ENCODE measurements at places on chromosomes 3 and 15. TPM values are rescaled to one million over a fixed set of nuclear protein-coding genes. Genes with fewer than 3 reads are reported as not detected.
A peak's percentile ranks its signal among the peaks of the same experiment; 100 is the strongest.

DNA sequence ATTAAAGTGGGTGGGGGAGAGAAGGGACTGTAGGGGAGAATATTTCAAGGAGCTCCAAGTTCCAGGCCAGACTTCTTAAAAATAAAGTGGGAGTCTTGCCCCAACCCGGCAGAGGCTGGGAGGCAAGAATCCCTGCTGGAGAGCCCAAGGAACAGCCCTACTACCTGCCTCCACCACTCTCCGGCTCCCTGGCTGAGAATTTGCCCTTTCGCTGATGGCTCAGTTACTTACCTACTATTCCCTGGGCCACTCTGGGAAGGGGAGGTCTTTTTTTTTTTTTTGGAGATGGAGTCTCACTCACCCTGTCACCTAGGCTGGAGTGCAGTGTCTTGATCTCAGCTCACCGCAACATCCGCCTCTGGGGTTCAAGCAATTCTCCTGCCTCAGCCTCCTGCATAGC lies 15.5 kb downstream of the MYL3 start:
- DNase-seq, result no peak
- no peak overlapping the region for H3K4me3 ChIP-seq
- no peaks in the 10 kb centered on the region for H3K36me3 ChIP-seq
- H3K4me1 ChIP-seq, result no peaks in the 10 kb centered on the region
- H3K27me3 ChIP-seq, result no peaks in the 10 kb centered on the region
- no peak overlapping the region for H3K27ac ChIP-seq

- no peak for DNase-seq
- no peaks in the 10 kb centered on the region for H3K27me3 ChIP-seq
- no peak overlapping the region for H3K27ac ChIP-seq
Observed at GRCh38 chr3:71436337-71436736, 147.2 kb downstream of the FOXP1 start.

DNA sequence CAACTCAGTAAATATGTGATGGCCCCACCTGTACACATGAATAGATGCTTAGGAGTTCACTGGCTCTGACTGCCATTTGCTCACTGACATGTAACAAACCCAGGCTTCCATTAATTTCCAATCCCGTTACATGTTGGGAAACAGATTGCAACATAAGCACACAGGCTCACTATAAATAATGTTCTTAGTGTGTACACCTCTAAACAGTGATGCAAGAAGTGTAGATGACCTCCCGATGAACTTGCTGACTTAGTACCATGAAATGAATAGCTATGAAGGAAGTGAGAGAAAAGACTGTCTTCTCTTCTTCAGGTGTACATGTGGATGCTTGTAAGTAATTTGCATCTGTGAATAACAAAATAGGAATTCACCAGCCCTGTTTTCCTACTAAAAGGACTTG lies 21.4 kb upstream of the FSIP1 start:
- no peak overlapping the region for H3K27ac ChIP-seq
- H3K36me3 ChIP-seq, result no peaks in the 10 kb centered on the region
- DNase-seq, result no peak
- H3K4me1 ChIP-seq, result no peaks in the 10 kb centered on the region
- no peak overlapping the region for H3K4me3 ChIP-seq

P2RY14 gene
- total RNA-seq, result 0.12 TPM

GRCh38 chr3:141057946-141058800 lies 7.0 kb downstream of the SPSB4 start:
- no peaks in the 10 kb centered on the region for H3K36me3 ChIP-seq
- no peaks in the 10 kb centered on the region for H3K27me3 ChIP-seq

PRSS50 gene
- total RNA-seq, result 0.09 TPM

- no peaks in the 10 kb centered on the region for H3K4me1 ChIP-seq
- peak overlapping the region; percentile 99 for H3K27ac ChIP-seq
- DNase-seq, result no peak
- H3K36me3 ChIP-seq, result no peaks in the 10 kb centered on the region
- H3K27me3 ChIP-seq, result no peaks in the 10 kb centered on the region
- H3K4me3 ChIP-seq, result peak overlapping the region; percentile 63
Observed at GRCh38 chr15:92906020-92906419, 5.9 kb downstream of the CHD2 start.

GOLGA8O gene
- total RNA-seq, result 1.3 TPM

EXD1 gene
- not detected for total RNA-seq

GRCh38 chr15:42784705-42785104 lies 47.8 kb upstream of the CDAN1 start:
- H3K27me3 ChIP-seq, result no peaks in the 10 kb centered on the region
- H3K27ac ChIP-seq, result no peak overlapping the region
- H3K36me3 ChIP-seq, result peaks cover 6% of the 10 kb centered on the region
- DNase-seq, result no peak
- H3K4me3 ChIP-seq, result no peak overlapping the region

DNA sequence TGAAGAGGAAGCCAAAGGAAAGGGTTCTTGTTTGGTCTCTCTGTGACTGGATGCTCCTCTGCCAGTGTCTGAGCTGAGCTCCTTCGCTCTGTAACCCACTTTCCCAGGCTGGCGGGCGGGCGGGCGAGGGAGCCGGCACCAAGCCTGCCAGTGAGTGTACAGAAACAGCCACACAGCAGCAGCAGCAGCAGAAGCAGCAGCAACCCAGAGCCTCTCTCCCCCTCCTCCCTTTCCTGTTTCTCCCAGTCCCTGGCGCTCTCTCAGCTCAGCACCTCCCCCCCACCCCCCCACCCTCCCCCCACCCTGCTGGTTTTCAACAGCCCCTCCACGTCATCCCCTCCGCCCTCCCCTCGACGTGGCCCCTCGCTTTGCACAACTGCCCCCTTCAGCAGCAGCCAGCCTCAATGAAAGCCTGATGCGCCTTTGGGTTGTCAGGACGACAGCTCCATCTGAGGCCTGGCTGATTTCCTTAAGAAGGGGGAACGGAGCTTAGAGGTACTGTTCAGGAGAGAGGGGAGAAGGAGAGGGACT lies at the start of gene LSAMP:
TSS of gene LSAMP (minus strand) at position 177 of the 531 bp plus-strand sequence.
- no peak for DNase-seq
- no peaks in the 10 kb centered on the region for H3K36me3 ChIP-seq
- H3K4me3 ChIP-seq, result no peak within 1 kb of the TSS
- no peak within 1 kb of the TSS for H3K27ac ChIP-seq

- H3K4me3 ChIP-seq, result no peak overlapping the region
- no peaks in the 10 kb centered on the region for H3K27me3 ChIP-seq
- H3K4me1 ChIP-seq, result no peaks in the 10 kb centered on the region
- no peak overlapping the region for H3K27ac ChIP-seq
- no peaks in the 10 kb centered on the region for H3K36me3 ChIP-seq
Observed at GRCh38 chr3:33490641-33491241, 50.5 kb upstream of the UBP1 start.

MED12L gene
- 0.64 TPM for total RNA-seq

DNA sequence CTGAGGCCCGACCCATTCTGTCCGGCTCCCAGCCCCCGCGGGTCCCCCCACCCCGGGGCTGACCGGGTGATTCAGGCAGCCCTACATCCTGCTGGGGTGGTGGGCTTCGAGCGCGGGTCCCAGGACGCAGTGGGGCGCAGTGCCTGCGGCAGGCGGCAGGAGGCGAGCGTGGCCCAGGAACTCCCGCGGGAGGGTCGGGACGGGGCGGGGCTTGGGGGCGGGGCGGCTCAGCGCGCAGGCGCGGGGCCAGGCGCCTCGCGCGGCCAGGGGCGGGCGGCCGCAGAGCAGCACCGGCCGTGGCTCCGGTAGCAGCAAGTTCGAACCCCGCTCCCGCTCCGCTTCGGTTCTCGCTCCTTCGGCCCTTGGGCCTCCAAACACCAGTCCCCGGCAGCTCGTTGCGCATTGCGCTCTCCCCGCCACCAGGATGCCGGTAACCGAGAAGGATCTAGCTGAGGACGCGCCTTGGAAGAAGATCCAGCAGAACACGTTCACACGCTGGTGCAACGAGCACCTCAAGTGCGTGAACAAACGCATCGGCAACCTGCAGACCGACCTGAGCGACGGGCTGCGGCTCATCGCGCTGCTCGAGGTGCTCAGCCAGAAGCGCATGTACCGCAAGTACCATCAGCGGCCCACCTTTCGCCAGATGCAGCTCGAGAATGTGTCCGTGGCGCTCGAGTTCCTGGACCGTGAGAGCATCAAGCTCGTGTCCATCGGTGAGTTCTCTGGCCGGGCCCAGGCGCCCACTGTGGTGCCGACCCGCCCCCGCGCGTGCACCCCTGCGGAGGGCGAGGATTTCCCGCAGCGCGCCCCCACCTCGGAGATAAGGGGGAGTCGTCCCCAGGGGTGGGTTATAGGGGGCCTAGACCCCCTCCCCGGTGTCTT lies at the start of gene FLNB:
TSS of gene FLNB (plus strand) at position 282 of the 885 bp plus-strand sequence. CDS start at position 425, 143 bp downstream.
- H3K27ac ChIP-seq, result peak within 1 kb of the TSS; percentile 83
- no peaks in the 10 kb centered on the region for H3K27me3 ChIP-seq
- no peaks in the 10 kb centered on the region for H3K36me3 ChIP-seq

- no peak overlapping the region for H3K27ac ChIP-seq
- H3K27me3 ChIP-seq, result no peaks in the 10 kb centered on the region
- peak; percentile 47 for DNase-seq
- H3K4me3 ChIP-seq, result no peak overlapping the region
Observed at GRCh38 chr3:99686955-99687612, 48.7 kb downstream of the COL8A1 start.

GRCh38 chr15:88533376-88533775 lies 13.1 kb downstream of the DET1 start:
- DNase-seq, result no peak
- no peak overlapping the region for H3K4me3 ChIP-seq
- H3K27ac ChIP-seq, result no peak overlapping the region
- H3K36me3 ChIP-seq, result no peaks in the 10 kb centered on the region
- H3K4me1 ChIP-seq, result no peaks in the 10 kb centered on the region

DNA sequence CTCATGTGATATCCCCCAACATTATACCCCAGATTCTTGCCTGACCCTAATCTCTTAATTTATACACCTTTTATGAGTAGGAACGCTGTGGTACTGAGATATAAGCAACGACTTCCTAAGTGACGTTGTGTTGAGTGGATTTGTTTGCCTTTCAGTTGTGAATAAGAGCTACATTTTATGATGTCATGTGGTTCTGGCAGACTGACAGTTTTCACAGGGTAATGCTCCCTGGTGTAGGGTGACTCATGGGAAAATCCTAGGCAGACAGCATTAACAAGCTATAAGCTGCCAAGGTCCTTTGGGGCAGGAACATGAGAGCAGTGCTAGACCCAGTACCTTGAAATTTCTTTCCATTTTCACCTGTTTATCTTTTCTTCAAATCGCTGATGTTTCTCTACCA lies 11.2 kb downstream of the C3orf52 start:
- no peak for DNase-seq
- no peak overlapping the region for H3K27ac ChIP-seq

GRCh38 chr15:85607842-85608241 lies 186.9 kb downstream of the KLHL25 start:
- no peaks in the 10 kb centered on the region for H3K36me3 ChIP-seq
- no peaks in the 10 kb centered on the region for H3K4me1 ChIP-seq
- H3K27me3 ChIP-seq, result no peaks in the 10 kb centered on the region
- no peak overlapping the region for H3K4me3 ChIP-seq
- DNase-seq, result no peak

LRRIQ4 gene
- not detected for total RNA-seq

MESP1 gene
- total RNA-seq, result 0.86 TPM

GRCh38 chr15:87748483-87748882 lies 508.1 kb downstream of the NTRK3 start:
- no peaks in the 10 kb centered on the region for H3K4me1 ChIP-seq
- no peak for DNase-seq
- H3K27me3 ChIP-seq, result no peaks in the 10 kb centered on the region
- no peak overlapping the region for H3K4me3 ChIP-seq
- H3K36me3 ChIP-seq, result no peaks in the 10 kb centered on the region
- H3K27ac ChIP-seq, result no peak overlapping the region

DNA sequence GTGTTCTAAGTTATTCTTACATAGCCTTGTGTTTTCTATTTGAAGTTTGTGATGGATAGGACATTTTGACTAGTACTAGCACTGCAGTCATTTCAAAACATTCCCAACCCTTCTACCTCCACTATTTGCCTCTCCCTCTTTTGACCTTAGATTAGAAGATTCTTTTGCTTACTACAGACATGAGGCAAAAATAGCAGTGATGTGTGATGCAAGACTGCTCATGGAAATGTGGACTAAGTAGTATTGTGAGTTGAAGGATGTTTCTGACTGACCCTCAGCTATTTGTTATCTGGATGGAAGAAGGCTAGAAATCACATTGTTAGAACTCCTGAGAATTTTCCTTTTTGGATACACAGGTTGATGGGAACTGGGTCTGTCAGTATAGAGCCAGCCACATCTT lies 45.9 kb downstream of the ATP2C1 start:
- H3K36me3 ChIP-seq, result peaks cover 5% of the 10 kb centered on the region
- H3K27ac ChIP-seq, result no peak overlapping the region
- no peak for DNase-seq
- no peak overlapping the region for H3K4me3 ChIP-seq
- no peaks in the 10 kb centered on the region for H3K27me3 ChIP-seq
- no peaks in the 10 kb centered on the region for H3K4me1 ChIP-seq

NPHP3 gene
- total RNA-seq, result 9.2 TPM

GOLGA8G gene
- not detected for total RNA-seq

Data from right lobe of liver (tissue), 6 donors.